T follicular helper cell (primary cell): ENCODE measurements at places on chromosomes 1 and 21.

- no peak for DNase-seq
Measured at GRCh38 chr1:198444792-198445191, 95.7 kb downstream of the ATP6V1G3 start.

GRCh38 chr1:56389813-56390212, 189.6 kb downstream of the PLPP3 start:
- DNase-seq, result no peak

GRCh38 chr1:196063294-196063693, 544.9 kb downstream of the KCNT2 start:
- no peak for DNase-seq

- DNase-seq, result no peak
Measured at GRCh38 chr1:46749921-46750404, 31.0 kb upstream of the EFCAB14 start.

DNA sequence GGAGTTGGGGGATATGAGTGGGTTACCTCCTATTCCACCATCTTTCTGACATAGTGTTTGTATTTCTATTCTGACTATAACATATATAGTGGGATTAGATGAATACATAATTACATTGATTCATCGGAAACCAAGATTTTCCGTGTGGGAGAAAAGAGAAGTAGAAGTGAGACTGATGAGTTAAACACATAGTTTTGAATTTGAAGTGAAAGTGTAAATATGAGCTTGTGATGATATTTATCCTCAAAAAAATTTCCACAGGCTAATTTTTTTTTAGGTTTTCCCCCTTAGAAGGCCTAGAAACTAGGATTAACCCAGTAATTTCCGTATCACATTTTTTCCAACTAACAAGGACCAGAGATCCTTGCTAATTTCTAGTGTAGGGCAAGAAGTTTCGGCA, 6.9 kb downstream of the CD1B start:
- no peak for DNase-seq

GRCh38 chr1:39293375-39294070, 89.0 kb downstream of the MACF1 start:
- no peak for DNase-seq

DNA sequence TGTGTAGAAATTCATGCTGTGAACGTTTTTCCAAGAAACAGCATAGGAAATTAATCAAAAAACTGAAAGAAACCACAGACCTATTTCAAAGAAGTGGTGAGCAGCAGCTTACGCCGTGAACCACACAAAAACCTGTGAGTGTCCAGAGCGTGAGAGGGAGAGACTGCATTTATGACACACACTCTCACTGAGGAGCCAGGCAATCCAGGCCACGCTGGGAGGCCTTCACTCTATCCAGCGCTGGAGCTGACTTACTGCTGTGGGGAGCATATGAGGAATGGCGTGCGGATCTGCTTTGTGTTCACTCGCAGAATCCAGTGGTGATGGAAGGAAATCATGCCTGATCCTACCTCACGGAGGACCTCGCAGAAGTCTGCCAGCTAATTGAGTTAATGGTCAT, 12.7 kb downstream of the ADAMTS1 start:
- DNase-seq, result no peak

- DNase-seq, result no peak
Measured at GRCh38 chr21:38718481-38718880, 87.2 kb upstream of the ETS2 start.

GRCh38 chr1:234562334-234562733, 47.6 kb downstream of the IRF2BP2 start:
- DNase-seq, result no peak

- DNase-seq, result no peak
Measured at GRCh38 chr21:36479415-36480402, at the start of gene CLDN14. Gene CLDN14, minus strand, starts transcription at chr21:36480122. Its CDS starts 18,427 bp downstream, at chr21:36461695.

DNA sequence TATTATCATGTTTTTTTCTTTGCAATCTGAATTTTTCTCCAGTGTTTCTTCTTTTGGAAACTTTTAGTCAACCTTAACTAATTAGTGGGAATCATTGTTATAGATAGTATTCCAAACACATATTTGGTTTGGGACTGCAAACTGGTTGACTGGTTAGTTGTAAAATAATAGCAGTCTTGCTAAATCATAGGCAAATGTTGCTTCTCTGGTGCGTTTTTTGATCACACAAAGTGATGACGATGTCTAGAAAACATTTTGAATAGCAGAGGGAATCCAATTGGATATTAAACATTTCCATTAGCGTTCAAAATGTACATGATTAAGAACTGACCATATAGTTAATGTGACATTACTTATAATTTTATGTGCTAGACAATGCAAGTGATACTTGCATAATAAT, 4.5 kb downstream of the DNAJB4 start:
- no peak for DNase-seq

GRCh38 chr1:58794585-58794984, 10.7 kb upstream of the JUN start:
- DNase-seq, result no peak

GRCh38 chr1:233540816-233541215, 73.1 kb upstream of the KCNK1 start:
- no peak for DNase-seq

GRCh38 chr1:33306653-33307493, 14.0 kb downstream of the A3GALT2 start:
- DNase-seq, result no peak

GRCh38 chr1:84347271-84347931, 45.9 kb downstream of the SAMD13 start:
- DNase-seq, result no peak

DNA sequence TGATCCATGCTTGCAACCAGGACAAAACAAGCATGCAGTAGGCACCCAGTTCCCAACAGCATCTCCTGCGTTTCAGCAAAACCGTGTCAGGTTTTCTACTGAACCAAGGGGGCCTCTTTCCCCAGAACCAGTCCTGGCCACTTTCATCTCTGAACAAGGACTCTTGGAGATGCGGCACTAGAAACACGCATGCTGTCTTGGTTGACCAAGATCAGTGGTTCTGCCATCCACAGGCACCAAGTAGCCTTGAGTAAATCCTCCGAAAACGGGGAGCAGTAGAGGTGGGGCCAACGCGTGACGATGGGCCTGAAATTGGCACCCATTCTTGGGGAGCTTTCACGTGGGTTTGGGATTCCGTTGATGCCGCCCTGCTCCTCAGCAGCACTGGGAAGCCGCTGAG, 62.5 kb upstream of the AJAP1 start:
- no peak for DNase-seq

DNA sequence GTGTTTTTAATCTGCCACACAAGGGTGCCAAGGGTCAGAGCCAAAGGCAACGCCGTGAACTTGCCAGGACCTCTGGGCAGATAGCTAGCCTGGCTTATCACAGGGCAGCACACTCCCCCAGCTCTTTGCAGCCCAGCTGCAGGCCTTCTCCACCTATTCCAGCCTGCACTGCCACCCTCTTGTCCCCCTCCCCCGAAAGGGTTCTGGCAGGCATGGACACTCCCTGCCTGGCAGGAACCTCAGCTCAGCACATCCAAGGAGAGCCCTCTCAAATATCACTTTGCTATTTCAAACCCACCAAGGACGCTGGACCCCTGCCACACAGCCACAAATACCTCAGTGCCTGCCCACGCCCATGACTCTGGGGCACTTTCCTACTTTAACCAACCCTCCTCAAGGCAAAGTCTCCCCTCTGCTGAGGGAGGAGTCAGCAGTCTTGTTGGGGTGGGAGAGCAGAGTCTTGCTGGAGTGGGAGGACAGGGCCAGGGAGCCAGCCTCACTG, 9.1 kb downstream of the SSBP3 start:
- DNase-seq, result no peak

DNA sequence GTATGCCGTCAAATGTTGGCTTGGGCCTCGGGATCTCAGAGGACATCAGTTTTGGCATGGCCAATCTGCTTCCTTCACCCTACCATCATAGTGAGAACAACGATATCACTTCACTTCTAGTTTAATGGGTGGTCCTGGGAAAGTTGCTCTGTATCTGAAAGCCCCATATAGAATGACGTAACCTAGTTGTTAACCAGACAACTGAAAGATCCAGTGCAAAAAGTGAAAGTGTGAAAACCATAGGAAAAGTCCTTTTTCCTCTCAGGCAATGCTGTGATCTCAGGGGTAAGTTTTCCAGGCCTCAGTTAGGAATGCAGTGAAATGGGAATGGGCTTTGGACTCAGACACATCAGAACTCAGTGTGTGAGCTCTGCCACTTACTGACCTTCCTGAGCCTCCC, 18.6 kb upstream of the ATP1B1 start:
- DNase-seq, result no peak

DNA sequence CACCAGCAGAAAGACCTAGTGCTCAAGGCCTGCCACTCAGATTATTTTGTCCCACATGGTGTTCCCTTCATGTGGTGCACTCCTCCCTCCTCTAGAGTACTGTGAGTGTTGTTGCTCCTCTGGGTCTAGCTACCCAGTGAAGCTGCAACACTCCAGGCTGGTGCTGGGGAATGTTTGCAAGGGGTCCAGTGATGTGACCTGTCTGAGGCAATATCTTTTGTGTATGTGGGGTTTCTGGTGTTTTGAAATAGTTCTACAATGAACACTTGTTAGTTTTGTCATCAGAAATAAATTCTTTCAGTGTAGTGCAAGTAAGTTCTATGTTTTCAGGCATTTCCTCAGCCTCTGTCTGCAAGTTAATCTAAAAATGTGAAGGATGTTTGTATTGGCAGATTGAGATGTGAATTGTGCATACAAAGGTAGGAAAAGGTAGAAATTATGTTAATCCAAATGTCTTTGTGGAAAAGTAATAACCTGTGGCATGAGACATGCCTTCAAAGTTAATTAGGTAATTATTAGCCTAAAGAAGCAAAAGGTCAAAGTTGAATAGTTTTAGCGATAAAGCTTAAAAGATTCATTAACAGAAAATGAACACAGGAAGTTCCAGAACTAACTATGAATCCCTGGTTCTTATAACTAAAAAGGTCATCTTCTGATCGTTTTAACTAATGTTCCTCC, 616.8 kb downstream of the LTN1 start:
- DNase-seq, result no peak
